Activated naive CD4-positive, alpha-beta T cell treated with anti-CD3 and anti-CD28 coated beads for 36 hours (primary cell): ENCODE measurements at places on chromosomes 12 and 14. TPM values are rescaled to one million over a fixed set of nuclear protein-coding genes. Genes with fewer than 3 reads are reported as not detected.

Gene ACVRL1
- total RNA-seq, result not detected

Gene NCAPD2
- total RNA-seq, result 252 TPM

Gene ESPL1
- total RNA-seq, result 53.3 TPM

Gene ERP27
- 1.0 TPM for total RNA-seq

Gene PLEKHD1
- not detected for total RNA-seq

Gene FZD10
- not detected for total RNA-seq

GRCh38 chr12:79710707-79711483, 20.1 kb upstream of the PAWR start:
- no peak overlapping the region for H3K4me3 ChIP-seq
- H3K27me3 ChIP-seq, result peaks cover 19% of the 10 kb centered on the region
- no peaks in the 10 kb centered on the region for H3K36me3 ChIP-seq
- no peaks in the 10 kb centered on the region for H3K4me1 ChIP-seq
- no peak for DNase-seq
- H3K27ac ChIP-seq, result no peak overlapping the region

- no peak overlapping the region for H3K27ac ChIP-seq
- peaks cover 18% of the 10 kb centered on the region for H3K27me3 ChIP-seq
- no peaks in the 10 kb centered on the region for H3K36me3 ChIP-seq
- H3K4me3 ChIP-seq, result no peak overlapping the region
Measured at GRCh38 chr12:4859478-4860210, 50.1 kb upstream of the KCNA1 start.

- H3K27ac ChIP-seq, result no peak overlapping the region
- H3K36me3 ChIP-seq, result no peaks in the 10 kb centered on the region
- H3K4me1 ChIP-seq, result peaks cover 11% of the 10 kb centered on the region
- no peak overlapping the region for H3K4me3 ChIP-seq
Measured at GRCh38 chr14:74488786-74489397, 4.2 kb downstream of the NPC2 start.

GRCh38 chr12:95439461-95440230, 34.3 kb upstream of the METAP2 start:
- H3K27ac ChIP-seq, result no peak overlapping the region
- H3K36me3 ChIP-seq, result no peaks in the 10 kb centered on the region
- no peaks in the 10 kb centered on the region for H3K27me3 ChIP-seq
- H3K4me3 ChIP-seq, result no peak overlapping the region

GRCh38 chr12:121279071-121279375, 17.5 kb downstream of the CAMKK2 start:
- DNase-seq, result no peak
- H3K36me3 ChIP-seq, result peaks cover 9% of the 10 kb centered on the region
- H3K4me3 ChIP-seq, result no peak overlapping the region
- H3K4me1 ChIP-seq, result peaks cover 8% of the 10 kb centered on the region
- H3K27ac ChIP-seq, result no peak overlapping the region
- no peaks in the 10 kb centered on the region for H3K27me3 ChIP-seq

- H3K27me3 ChIP-seq, result no peaks in the 10 kb centered on the region
- H3K4me1 ChIP-seq, result no peaks in the 10 kb centered on the region
Measured at GRCh38 chr12:20421421-20421820, 53.1 kb downstream of the PDE3A start.

DNA sequence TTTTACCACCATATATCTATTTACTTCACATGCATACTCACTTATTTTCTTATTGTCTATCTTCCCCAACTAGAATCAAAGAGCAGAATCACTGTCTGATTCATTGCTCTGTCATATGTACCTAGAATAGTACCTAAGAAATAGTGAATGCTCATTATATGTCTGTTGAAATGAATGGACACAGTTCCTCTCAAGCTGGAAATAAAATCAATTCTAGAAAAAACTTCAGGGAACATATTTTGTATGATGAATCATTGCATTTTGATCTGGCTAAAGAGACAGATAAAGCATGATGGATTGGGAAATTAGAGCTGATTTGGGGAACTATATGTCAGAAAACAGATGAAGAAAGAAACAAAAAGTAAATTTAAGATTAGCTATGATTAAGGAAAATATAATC, 623.3 kb downstream of the C12orf50 start:
- H3K27me3 ChIP-seq, result no peaks in the 10 kb centered on the region
- H3K4me3 ChIP-seq, result no peak overlapping the region
- no peaks in the 10 kb centered on the region for H3K4me1 ChIP-seq
- H3K36me3 ChIP-seq, result no peaks in the 10 kb centered on the region
- no peak overlapping the region for H3K27ac ChIP-seq

DNA sequence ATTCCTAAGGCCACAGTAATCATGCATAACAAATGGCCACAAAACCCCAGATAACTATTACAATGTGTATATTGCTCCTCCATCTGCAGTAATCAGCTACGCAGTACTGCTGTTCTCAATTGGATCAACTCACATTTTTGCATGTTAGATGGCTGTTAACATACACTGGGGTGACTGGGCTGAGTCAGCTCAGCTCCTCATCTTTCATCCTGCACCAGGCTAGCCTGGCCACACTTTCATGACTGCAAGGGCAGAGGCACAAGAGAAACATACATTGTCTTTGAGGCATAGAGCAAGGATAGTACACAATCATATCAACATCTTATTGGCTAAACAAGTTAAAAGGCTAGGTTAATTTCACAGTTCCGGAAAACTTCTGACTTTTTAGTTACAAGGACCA, 306.6 kb downstream of the SLC6A15 start:
- no peak overlapping the region for H3K27ac ChIP-seq
- no peaks in the 10 kb centered on the region for H3K4me1 ChIP-seq

DNA sequence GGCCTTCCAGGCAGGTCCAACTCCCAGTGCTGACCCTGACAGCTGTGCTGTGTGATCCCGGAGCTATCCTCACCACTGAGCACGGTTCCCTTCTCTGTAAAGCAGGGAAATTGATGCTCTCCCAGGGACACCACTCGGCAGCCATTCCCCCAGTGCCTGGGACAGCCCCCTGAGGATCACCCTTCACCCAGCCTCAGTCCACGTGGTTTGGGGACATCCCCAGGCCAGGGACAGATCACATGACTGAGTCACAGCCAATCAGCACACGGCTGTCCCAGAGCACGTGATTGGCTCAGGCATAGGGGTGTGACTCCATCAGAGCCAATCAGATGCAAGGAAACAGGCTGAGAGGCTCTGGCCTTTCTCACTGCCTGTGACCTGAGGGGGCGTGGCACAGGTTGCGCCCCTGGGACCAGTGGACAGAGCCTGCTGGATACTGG, 68.8 kb upstream of the SFSWAP start:
- peak; percentile 20 for DNase-seq
- H3K27me3 ChIP-seq, result no peaks in the 10 kb centered on the region

DNA sequence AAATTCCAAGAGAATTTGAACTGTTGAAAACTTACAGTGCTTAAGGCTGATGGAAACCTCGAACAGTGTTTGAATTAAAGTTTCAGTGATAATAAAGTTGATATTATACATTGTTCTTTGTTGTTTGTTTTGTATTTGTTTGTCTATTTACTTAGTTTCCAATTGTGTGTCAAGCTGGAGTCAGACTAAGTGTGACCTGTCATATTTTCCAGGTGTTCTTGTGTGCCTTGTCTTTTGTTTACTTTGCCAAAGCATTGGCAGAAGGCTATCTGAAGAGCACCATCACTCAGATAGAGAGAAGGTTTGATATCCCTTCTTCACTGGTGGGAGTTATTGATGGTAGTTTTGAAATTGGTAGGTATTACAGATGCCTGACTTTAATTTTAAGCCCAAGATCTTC, 6.0 kb downstream of the SLCO1C1 start:
- H3K27ac ChIP-seq, result no peak overlapping the region
- no peak for DNase-seq
- no peak overlapping the region for H3K4me3 ChIP-seq
- H3K27me3 ChIP-seq, result no peaks in the 10 kb centered on the region
- H3K36me3 ChIP-seq, result no peaks in the 10 kb centered on the region

DNA sequence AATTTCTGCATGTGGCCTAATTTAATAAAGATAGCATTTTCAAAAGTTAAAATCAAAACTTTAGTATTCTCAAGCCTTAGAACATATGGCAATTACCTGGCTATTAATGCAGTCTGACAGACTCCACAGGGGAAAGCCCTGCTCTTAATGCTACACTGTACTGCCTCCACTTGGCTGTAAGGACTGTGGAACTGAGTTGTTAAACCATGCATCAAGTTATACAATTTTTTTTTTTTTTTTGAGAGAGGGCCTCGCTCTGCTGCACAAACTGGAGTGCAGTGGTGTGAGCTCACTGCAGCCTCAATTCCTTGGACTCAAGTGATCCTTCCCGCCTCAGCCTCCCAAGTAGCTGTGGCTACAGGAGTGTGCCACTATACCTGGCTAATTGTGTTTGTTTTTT, 19.0 kb upstream of the NDUFA12 start:
- H3K27me3 ChIP-seq, result no peaks in the 10 kb centered on the region
- no peak overlapping the region for H3K4me3 ChIP-seq
- peaks cover 13% of the 10 kb centered on the region for H3K36me3 ChIP-seq

DNA sequence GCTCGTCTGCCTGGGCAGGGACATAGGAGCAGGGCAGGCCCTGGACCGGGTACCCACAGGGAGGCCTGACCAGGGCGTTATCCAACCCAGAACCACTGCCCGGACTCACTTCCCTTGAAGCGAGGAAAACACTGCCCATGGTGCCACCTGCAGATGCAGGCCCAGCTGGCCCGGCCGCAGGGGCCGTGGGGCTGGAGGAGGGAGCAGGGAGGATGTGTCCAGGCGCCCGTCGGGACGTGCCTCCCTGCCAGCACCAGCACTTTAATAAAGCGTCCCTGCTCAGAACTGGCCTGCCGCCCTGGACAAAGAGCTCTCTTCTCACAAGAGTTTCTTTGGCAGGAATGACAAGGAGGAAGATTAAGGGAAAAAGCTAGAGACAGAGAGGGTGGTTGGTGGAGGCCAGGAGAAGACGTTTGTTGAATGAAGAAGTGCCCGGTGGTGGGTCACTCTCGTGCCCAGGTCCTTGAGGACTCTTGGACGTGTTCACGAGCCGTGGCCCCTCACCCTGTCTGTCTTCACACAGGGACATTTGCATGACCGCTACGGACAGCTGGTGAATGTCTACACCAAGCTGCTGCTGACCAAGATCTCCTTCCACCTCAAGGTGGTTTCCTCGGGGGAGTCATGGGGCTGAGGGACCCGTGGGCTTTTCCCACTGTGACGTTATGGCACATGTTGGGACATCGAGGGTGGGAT, 14.2 kb downstream of the HIP1R start:
- no peaks in the 10 kb centered on the region for H3K27me3 ChIP-seq
- H3K27ac ChIP-seq, result peak overlapping the region; percentile 56
- peaks cover 1% of the 10 kb centered on the region for H3K36me3 ChIP-seq
- no peak for DNase-seq

DNA sequence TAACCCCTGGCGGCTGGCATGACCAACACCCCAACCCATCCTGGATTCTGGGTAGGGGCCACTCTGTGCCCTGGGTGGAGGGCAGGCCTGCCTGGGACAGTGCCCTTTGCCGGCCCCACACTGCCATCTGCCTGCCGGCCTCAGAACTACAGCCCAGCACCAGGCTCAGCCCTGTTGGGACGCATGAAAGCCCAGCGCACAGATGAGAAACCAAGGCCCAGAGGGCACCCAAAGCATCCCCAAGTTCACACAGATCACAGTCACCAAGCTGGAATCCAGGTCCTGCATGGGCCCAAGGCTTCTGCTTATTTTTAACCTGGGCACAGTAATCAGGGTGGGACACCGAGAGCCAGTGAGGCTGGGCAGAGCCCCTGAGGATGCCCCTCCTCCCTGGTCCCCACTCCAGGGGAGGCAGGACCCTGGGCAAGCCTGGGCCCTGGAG, 26.2 kb downstream of the RFLNA start:
- peaks cover 23% of the 10 kb centered on the region for H3K36me3 ChIP-seq
- H3K27me3 ChIP-seq, result no peaks in the 10 kb centered on the region
- no peaks in the 10 kb centered on the region for H3K4me1 ChIP-seq
- H3K27ac ChIP-seq, result no peak overlapping the region
- no peak overlapping the region for H3K4me3 ChIP-seq

DNA sequence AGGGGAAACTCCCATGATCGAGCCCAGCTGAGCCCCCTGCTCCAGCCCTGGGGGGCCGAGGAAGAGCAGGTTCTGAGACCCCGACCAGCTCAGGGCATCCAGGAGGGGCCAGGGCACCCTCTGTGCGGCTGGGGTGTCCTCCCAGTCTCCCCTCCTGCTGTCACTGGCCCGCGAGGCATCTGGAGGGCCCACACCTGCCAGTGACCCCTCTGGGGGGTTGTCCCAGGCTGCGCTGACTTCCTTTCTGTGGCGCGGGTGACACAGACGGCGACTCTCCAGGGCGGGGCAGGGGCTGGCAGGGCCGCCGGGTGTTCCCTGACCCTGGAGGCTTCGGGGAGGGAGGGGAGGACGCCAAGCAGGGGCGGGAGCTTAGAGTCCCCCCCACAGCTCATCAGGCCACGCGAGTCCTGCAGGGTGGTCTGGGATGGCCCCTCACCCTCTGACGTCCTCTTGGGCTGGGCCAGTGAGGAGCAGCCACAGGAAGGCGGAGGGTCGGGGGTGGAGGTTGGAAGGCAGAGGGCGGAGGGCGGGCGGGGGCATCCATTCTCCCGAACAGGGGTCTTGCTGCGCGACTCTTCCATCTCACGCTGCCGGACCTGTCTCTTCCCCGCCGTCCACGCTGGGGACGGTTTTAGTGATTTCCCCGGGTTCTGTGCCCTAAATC, 38.6 kb upstream of the FBRSL1 start:
- no peak overlapping the region for H3K27ac ChIP-seq
- no peak overlapping the region for H3K4me3 ChIP-seq
- H3K27me3 ChIP-seq, result no peaks in the 10 kb centered on the region
- DNase-seq, result peak; percentile 26
- peaks cover 26% of the 10 kb centered on the region for H3K4me1 ChIP-seq

DNA sequence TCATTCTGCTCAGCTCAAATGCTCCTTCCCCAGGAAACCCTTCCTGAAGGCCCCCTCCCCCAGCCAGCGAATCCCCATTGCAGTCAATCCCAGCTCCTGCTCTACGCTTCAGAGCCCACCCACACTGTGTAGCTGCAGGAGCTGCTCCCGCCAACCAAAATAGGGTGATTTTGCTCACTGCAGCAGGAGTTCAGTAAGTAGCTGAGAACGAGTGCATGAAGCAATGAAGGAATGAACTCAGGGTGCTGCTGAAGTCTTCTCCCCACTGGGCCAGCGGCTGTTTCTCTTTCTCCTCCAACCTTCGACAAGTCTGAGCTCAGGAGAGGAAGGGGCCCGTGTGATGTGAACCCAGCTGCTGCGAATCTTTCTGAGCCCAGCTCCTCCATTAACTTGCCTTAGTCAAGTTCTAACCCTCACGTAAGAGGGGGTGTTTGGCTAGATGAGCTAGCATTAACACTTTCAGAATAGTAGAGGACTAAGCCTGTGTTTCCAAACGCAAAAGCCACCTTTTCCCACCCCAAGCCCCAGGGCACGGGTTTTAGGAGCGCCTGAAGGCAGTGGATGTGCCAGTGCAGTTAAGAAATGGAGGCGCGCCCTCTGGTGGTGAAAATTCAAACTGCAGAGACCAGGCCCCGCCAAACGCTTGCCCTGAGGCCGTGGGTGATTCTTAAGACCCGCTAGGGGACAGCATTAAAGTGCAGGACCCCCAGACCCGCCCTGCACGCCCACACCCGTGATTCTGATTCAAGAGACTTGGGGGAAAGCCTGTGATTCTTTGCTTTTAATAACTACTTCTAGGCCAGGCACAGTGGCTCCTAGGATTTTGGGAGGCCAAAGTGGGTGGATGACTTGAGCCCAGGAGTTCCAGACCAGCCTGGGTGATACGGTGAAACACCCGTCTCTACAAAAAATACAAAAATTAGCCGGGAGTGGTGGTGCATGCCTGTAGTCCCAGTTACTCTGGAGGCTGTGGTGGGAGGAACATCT, 11.9 kb upstream of the SERPINA4 start:
- H3K27ac ChIP-seq, result no peak overlapping the region
- no peaks in the 10 kb centered on the region for H3K4me1 ChIP-seq
- no peak overlapping the region for H3K4me3 ChIP-seq
- peak; percentile 75 for DNase-seq
